ENCODE measurements at places on chromosomes 5 and 9.

DNA sequence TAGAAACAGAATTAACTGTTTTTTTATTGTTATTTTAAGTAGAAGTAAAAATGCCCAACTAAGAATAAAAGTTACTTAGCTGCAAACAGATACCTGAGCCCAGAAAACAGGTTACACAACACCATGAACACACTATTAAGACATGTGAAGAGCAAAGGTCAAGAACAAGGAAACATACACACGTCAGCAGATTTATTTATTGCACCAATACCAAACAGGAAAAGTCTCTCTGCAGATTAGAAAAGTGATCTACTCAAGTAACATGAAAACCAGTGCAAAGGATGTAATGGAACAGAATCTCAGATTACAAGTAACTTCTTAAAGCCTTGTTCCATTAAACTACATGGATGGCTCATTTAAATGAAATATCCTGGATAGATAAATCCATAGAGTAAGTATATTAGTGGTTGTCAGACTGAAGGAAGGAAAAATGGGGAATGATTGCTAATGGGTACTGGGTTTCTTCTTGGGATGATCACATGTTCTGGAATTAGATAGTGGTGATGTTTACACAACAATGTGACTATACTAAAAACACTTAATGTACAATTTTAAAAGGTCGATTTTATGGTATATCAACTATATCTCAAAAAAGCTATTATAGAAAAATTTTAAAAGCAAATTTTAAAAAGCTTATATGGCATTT lies 6.1 kb downstream of the SAR1B start:
- DNase-seq = no peak

DNA sequence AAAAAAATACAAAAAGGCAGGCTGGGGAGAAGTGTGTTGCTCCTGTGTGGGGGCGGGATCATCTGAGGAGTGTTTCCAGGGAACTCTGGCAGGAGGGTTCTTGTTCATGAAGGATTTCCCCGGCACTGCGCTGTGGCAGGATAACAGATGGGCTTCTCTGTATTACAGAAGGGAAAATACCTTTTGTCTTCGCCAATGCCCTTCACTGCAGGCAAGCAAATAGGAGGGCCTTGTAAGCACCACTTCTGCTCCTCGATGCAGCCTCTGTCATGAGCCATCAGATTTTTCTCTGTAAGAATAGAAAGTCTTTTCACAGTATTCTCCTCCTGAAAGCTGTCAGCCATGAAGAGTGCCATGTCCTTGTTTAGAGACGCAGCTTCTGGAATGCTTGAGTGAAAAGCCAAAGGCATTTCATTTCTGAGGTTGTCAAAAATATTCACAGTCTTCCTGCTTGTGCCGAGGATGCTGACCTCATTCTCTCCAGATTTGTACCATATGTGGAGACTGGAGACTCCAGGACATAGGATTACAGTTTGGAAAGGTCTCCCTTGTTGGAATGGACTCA lies 294.0 kb downstream of the YTHDC2 start:
- no peak for DNase-seq

DNA sequence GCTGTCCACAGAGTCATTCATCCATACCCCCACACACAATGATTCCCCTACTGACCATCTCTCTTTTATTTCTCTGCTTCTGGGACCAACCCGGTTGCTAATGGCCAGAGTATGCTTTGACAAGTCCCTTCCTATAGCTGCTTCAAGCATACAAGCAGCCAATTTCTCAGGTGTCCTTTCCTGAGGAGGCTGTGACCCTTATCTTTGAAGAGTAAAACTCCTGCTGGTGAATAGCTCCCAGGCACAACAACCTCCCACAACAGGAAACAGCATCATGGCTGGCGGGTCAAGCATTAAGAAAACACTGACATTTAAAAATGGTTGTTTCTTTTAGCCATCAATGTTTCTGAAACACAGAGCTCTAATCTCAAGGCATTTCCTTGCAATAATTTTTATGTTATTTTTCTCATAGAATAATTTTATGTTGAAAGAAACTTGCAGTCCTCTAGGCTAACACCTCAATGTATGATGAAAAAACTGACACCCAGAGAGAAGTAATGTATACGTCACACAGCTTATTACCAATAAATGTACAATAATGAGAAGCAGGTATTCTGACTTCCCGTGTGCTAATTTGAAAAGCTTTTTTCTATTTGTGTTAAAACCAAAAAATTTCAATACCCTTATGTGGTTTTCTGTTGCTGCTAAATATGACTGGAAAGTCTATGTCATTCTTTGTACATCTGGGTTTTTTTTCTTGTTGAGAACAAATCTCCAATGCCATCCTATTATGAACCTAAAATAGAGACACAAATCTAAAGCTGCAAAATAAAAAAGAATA lies 7.5 kb upstream of the PAM start:
- DNase-seq = no peak

GRCh38 chr5:16592255-16592654 lies 24.5 kb downstream of the RETREG1 start:
- no peak for DNase-seq

- DNase-seq = no peak
Observed at GRCh38 chr5:77449981-77450380, 42.1 kb downstream of the WDR41 start.

- DNase-seq = peak; percentile 69
Observed at GRCh38 chr9:129665389-129665775, at the start of gene PRRX2. TSS of gene PRRX2 (plus strand) at chr9:129665647. CDS start at chr9:129665868, 221 bp downstream.

GRCh38 chr5:57316798-57317327 lies 143.0 kb downstream of the GPBP1 start:
- no peak for DNase-seq

DNA sequence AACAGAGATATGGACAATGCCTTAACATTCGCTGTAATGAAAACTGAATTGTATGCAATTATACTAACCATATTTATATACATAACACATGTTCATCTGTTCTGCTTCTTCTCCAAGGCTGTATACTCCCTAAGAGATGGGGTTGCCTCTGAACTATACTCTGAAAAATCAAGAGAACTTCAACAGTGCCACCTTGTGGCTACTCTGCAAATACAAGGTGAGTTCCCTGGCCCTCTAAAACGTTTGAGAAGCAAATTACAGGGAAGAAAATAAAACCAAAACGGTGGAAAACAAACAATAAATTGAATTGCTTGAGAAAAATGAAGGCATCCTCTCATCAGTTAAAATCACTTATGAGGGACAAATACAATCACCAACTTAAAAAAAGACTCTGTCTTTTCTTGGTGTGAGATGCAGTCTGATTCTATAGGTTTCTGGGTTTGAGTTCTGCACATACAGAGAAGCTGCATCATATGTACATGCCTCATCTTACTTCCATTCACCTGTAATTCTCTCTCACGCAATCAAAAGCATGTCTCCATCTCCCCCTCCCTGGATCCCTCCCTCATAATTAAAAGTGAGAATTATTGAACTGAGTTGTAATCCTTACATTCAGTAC lies 98.6 kb downstream of the FBXW11 start:
- peak; percentile 67 for DNase-seq

- DNase-seq = no peak
Observed at GRCh38 chr5:2352101-2352861, 399.2 kb downstream of the IRX2 start.

- DNase-seq = no peak
Observed at GRCh38 chr5:33276628-33276950, 164.2 kb upstream of the TARS1 start.
